ENCODE measurements at places on chromosomes 13 and 19.

DNA sequence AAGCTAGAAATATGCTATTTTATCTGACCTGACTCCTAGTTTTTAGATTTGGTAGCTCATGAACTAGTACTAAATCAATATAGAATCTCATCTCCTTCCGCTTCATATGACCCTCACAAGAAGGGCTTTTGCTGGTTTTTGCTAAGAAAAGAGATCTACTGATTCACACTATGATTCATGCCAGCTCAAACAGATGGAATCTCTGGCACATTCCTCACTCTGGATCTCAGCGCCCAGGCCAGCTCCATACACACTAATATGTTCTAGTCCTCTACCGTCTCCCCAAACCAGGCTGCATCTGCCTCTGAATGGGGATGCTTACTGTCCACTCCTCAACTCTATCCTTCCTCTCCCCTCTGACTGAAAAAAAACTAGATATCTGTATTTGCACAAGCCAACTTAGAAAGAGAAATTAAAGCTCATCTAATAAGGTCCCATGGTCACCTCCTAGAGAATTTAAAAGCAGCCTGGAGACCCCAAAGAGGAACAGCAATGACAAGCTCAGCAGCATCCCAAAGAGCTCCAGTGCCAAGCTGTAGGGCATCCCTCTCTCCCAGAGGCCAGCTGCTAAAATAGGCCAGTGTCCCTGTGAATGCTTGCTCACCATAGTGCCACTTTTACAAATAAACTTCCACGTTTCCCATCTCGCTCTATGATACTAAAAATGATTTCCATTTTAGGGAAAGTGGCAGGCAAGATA is 74.9 kb downstream of the LHFPL6 start:
- no peak for DNase-seq

DNA sequence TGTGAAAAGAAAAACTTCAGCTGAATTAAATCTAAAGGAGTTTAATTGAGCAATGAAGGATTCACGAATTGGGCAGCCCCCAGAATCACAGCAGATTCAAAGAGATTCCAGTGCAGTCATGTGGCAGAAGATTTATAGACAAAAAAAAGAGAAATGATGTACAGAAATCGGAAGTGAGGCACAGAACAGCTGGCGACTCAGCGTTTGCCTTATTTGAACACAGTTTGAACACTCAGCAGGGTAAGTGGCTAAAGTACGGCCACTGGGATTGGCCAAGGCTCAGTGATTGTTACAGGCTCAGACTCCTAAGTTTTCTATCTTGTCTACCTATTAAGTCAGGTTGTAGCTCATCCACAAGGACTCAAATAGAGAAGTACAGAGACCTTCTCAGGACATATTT is 11.6 kb upstream of the CFAP97D2 start:
- no peak for DNase-seq

GRCh38 chr19:53612762-53613526 is 18.9 kb upstream of the DPRX start:
- no peak for DNase-seq

DNA sequence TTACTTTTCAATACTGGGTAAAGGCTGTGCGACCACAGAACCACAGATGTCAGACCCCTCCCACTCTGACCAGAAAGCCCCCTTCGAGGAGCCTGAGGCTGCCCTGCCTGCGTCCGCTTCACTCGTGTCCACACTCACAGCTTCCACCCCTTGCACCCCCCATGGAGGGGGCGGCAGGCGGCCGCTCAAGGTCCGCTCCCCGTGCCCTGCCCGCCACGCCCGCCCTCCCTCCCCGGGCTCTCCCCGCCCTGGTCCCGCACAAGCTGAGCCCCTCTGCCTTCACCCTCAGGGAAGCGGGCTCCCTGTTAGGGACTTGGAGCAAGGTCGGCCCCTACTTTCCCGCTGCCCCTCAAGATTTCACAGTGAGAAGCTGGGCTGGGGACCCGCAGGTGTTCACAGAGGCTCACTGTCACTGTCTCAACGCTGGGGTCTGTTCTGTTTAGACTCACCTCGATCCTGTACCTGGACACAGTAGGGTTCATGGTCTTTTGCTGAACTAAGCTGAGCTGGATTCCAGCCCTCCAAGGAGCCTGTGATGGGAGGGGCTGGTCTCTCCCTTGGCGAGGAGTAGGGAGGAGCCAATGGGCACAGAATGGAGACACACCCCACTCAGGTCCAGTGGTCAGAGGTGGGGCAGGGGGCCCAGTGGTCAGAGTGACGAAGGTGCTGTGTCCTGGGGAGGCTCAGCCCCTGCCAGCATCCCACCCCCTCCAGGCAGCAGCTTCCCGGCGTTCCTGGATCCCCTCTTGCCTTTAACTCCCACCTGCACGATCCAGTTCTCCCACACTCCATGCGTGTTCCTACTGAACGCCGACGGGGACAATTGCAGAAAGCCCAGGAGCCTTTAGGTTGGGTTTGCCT is 69.5 kb downstream of the SPACA7 start:
- no peak for DNase-seq

DNA sequence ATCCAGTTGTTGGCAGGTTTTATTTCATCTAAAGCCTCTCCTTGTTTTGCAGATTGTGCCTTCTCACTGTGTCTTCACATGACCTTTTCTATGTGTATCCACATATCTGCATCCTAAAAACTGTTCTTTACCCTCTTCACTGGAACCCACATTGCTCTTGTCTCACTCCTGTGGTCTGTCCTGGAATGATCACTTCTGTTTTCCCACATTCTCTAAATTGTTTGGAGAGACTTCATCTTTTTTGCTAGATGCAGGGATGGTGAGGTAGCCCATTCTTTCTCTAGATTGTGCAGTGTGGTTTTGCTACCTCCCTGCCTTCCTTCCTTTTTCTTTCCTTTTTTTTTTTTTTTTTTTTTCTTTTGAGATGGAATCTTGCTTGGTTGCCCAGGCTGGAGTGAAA is 608.6 kb upstream of the MIR17HG start:
- no peak for DNase-seq

DNA sequence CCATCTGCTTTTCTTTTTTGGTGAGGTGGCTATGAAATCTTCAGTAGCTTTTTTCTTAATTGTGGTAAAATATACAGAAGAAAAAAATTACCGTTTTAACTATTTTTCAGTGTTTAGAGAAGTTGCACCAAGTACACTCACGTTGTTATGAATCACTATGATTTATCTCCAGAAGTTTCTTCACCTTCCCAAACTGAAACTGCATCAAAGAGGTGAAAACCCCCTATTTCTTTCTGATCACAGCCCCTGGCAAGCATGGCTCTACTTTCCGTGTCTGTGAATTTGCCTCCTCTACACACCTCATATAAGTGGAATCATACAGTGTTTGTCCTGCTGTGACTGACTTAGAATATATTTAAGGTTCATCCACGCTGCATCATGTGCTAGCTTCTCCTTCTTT is 15.6 kb upstream of the SIGLEC10 start:
- no peak for DNase-seq

GRCh38 chr13:78607409-78608251 is 4.3 kb upstream of the POU4F1 start:
- no peak for DNase-seq

DNA sequence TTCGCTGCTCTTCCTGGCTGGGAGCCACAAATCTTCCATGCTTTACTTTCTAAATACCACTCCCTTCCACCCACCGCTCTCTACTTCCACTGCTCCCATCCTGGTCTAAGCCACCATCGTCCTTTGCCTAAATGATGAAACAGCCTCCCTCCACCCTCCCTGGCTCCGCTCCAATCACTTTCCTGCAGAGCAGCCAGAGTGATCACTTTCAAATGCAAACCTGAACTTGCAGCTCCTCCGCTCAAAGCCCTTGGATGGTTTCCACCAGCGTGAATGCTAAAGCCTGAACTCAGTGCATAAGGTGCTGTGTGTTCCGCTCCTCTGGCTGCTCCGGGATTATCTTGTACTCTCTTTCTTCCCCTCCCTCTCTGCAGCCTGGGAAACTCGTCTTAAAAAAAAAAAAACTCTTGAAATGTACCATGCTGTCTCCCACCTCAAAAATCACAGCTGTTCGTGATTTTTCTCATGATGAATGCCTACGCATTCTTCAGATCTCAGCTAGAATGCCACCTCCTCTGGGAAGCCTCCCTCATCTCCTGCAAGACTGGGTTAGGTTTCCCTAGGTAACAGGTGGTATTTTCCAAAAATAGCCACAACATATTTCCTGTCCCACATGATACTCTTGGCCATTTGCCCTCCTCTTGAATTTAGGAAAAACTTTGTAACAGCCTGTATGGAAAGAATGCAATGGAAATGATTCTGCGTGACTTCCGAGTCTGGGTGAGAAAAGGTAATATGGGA is 3.7 kb upstream of the SIN3B start:
- no peak for DNase-seq

DNA sequence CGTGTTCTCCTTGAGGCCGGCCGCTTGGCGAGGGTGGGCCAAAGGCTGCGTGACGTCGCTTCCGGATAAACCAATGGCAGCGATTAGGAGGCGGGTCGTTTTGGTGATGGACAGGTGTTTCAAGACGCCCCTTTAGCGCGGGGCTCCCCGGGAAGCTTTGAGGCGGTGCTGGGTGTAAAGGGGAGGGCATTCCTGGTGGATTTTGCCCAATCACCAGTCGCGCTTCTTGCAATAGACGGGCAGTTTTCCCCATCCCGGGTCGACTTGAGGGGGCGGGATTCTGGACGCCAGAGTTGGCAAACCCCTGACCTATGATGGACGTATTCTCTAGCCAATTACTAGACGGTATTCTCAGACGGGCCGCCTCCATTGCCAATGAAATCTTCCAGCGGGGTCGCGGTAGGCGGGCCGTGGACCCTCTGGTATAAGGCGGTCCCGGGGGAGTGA is 264 bp upstream of the PRMT1 start:
- peak; percentile 99 for DNase-seq

DNA sequence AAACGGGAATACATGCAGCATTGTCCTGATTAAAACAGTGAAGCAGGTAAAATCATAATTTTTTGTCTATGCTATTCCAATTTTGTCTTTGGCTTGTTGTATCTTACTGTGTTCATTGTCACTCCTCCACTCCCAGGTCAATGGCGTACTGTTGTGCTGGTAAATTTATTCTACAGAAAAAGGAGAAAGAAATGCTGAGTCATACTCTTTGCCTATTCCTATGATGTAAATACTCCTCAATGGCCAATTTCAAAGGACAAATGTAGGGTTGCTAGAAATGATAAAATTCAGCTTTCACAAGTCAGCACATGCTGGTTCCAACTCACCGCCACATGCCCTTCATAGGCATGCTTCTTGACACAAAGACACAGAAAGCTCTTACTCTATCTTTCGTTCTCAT is 694.4 kb upstream of the PCDH20 start:
- no peak for DNase-seq

DNA sequence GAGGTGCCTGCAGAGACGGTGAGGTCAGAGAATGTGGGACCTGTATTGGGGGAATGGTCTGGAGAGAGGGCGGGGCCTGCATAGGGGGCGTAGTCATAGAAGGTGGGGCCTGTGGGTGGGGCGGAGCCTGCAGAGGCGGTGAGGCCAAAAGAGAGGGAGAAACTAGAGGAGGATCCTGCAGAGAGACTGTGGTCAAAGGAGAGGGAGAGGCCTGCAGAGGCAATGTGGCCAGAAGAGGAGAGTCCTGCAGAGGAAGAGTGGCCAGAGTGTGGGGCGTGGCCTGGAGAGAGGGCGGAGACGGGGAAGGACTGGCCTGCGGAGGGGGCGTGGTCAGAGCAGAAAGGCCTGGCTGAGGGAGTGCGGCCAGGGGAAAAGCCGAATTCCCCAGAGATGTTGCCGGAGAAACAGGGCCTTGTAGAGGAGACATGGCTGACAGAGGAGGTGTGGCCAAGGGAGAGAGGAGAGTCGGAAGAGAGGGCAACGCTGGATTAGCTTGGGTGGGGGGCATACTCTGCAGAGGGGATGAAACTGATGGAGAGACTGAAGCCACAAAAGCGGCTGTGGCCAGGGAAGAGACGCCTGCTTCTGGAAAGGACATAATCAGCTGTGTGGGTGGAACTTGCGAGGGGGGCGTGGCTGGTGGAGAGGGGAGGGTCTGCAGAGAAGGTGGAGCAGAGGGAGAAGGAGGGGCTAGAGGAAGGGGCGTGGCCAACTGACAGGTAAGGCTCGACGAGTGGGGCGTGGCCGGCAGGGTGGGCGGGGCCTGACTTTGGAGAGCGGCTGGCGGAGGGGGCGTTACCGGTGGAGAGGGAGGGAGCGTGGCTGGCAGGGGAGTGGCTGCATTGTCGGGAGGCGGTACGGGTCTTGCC is 2.5 kb downstream of the PRR36 start:
- peak; percentile 86 for DNase-seq

DNA sequence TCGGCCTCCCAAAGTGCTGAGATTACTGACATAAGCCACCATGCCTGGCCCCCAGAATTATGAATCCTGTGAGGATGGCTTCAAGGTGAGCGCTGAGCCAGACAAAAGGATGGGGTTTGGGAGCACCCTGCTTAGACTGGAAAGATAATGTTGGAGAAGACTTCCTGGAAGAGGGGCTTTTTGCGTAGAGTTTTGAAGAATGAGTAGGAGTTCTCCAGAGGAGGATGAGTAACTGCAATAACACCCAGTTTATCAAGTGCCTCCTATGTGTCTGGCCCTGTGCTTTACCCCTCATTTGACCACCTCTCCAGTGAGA is 641 bp upstream of the GDF15 start:
- DNase-seq: no peak

- DNase-seq: no peak
These were observed 663 bp upstream of the PLA2G4C start for GRCh38 chr19:48111280-48111679.

DNA sequence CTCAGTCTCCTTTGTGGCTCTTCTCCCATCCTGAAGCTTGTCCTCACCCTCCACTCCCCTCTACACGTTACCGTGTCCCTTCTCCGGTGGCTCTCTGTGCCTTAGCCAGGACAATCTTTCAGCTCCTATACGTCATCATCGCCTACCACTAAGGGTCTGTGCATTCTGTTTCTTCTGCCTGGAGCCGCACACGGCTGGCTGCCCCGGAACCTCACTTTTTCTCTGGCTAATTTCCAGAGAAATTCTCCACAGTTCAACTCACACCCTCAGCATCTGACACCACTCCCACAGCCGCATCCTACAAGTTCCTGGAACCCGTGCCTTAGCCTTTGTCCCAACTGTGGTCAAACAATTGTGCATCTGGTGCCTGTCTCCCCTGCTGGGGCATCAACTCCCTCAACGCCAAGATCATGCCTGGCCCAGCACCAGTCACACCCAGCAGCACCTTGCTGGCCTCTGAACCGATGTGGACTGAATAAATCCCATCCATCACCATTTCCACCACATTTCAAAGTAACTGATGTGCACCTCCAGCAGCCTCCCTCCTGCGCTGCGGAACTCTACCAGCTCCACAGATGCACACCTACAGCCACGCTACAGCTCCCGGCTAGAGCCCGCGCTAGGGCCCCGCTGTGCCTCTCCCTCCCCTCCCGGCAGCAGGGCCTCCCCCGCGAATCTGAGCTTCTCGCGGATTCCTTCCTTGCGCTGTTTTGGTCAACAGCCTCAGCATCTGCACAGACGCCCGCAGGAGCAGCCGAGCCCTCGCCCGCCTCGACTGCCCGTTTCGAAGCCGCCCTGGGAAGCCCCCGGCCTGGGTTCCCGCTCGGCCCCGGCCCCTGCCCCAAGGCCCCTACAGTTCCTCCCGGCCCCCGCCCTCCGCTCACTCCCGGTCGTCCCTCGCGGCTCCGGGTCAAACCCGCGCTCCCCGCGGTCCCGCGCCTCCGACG is 689 bp downstream of the DCUN1D2 start:
- peak; percentile 50 for DNase-seq
